ENCODE measurements at places on chromosomes 11 and 22.

- DNase-seq = no peak
These were observed 265.4 kb upstream of the B3GAT1 start for GRCh38 chr11:134677397-134677822.

- DNase-seq = no peak
These were observed 59.0 kb downstream of the NCAPD3 start for GRCh38 chr11:134164490-134165370.

DNA sequence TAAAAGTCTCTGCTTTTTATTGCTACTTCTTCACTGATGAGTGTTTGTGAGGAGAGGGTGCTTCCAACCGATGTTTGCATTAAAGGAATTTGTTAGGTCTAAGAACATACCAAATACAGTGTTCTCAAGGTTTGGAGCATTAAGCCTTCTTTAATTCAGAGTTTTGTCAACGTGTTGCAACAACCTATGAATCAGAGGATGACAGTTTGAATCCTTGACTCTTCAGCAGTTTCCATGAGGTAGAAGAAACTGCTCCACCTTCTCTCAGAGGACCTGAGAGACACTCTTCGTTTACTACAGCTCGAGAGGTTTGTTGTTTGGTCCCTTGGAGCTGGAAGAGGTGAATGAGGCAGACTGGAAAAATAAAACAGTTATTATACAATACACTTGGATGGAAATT lies 55.7 kb downstream of the NCAM1 start:
- no peak for DNase-seq

DNA sequence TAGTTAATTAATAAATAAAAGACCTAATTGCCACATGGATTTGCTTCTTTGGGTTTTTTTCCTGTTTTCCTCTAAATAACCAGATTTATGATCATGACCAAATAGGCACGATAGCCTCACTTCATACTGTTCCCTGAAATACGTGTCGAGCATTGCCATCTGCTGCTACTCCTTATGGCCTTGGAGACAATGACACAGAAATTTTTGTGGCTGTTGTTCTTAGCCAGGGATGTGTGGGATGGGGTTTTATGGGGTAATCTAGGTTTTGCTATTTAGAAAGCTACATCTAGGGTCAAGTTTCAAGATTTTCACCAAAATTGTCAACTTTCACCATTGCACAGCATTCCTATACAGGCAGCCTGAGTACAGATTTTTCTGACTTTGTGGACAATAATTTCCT lies 145.2 kb downstream of the DBX1 start:
- no peak for DNase-seq

DNA sequence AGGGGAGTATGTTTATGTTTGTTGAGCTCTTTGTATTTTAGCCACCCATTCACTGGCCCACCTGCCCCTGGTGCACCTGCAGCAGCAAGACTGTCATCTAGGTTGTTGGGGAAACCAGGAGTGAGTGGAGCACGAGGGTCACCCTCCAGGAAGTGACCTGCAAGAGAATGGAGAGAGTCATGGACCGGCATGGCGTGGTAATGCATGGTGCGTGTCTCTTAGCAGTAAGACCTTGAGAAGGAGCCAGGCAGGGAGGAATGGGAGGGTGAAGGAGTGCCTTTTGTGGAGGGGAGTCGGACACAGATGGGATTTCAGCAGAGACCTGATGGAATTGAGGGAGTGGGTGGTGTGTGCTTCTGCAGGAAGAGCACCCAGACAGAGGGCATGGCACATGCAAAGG lies 37.9 kb downstream of the KCNQ1 start:
- DNase-seq = no peak

All from stimulated activated CD4-positive, alpha-beta T cell treated with anti-CD3 and anti-CD28 coated beads, Interleukin-1b, Interleukin-23, amount 100 ng/mL, for 4 hours (primary cell).